ENCODE measurements at places on chromosomes 5 and 9.

GRCh38 chr5:109290231-109290630 is 119.5 kb downstream of the PJA2 start:
- no peak for DNase-seq

GRCh38 chr5:103539376-103540330 is 22.9 kb downstream of the NUDT12 start:
- no peak for DNase-seq

GRCh38 chr5:167918813-167919483 is 372.5 kb upstream of the WWC1 start:
- no peak for DNase-seq

DNA sequence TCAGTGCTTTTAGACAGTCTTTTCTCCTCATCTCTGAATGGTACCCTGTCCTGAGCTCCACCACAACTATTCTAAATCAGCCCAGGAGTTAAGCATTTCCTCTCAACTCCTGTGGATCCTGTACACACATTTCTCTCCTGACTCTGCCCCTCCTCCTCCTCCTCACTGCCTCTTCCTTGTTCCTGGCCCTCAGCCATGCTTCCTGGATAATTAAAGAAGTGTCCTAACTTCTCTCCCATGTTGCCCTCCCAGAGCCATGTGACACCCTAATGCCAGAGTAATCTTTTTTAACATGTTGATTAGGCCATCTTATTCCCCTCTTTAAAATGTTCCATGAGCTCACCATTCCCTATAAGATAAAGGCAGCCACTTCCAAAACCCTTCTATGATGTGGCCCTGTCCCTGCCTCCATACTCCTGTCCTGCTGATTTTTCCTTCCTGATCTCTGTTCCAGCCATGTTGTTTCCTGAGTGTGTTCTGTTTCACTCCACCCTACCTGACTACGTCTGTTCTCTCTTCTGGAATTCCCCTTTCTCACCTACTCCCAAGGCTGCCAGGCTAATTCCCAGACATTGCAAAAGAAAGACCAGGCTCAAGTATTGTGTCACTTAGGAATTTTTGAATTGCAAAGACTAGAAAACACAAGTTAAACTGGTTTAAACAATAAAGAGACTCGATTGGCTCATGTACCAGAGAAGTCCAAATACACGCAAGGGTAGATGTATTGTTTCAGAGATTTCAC is 295.2 kb downstream of the MAST4 start:
- DNase-seq = no peak

DNA sequence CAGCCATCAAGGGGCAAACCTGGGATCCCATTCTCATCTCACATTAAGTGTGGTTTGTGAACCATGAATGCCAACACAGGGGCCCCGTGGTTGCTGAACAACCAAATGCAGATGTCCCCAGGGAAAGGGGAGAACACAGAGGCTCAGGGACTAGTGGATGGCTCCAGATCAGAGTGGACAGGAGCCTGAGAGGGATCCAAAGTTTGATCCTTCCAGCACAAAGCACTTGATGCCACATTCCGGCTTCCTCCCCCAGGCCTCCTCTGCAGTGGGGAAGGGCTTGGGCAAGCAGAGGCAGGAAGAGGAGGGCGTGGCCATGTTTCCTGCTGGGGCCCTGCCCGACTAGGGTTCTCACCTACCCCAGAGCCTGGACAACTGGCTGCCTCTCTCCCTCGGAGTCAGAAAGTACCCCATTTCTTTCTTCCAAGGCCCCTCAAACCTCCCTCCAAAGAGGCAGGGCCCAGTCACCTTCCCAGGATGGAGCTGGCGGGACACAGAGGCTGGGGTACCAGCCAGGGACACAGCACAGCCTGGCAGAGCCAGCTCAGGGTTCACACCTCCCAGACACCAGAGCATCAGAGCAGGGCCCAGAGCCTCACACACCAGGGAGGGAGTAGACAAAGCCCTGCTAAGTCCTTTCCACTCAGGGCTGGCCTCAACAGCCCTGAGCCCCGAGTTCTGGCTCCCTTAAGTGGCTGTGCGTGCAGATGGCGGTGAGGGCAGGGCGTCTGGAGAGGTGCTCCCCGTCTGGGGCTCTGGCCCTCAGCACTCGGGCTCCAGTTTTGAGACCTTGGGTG is 4.3 kb upstream of the RNF44 start:
- no peak for DNase-seq

GRCh38 chr5:172777881-172778814 is 7.2 kb upstream of the DUSP1 start:
- no peak for DNase-seq

DNA sequence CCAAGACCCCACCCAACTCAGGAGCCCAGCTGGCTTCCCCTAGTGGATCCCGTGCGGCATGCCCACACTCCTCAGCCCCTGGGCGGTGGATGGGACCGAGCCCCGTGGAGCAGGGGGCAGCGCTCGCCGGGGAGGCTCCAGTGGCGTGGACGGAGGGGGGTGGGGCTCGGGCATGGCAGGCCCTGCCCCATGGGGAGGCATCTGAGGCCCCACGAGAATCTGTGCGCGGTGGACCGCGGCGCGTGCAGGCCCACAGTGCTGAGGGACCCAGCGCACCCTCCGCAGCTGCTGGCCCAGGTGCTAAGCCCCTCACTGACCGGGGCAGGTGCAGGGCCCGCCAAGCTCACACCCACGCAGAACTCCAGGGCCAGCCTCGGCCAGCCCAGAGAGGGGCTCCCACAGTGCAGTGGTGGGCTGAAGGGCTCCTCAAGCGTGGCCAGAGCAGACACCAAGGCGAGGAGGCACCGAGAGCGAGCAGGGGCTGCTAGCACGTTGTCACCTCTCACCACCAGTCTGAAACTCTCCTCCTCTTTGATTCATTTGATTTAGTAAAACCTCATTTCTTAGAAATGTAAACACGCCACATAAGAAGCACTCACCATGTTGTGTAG is 25.6 kb downstream of the RNF130 start:
- no peak for DNase-seq

All from stimulated activated CD4-positive, alpha-beta T cell treated with anti-CD3 and anti-CD28 coated beads, TNF-alpha, amount 100 ng/mL, for 1 hour (primary cell).